Kidney epithelial cell (primary cell): ENCODE measurements at places on chromosomes 6 and 20. TPM values are rescaled to one million over a fixed set of nuclear protein-coding genes. Genes with fewer than 3 reads are reported as not detected.

- DNase-seq, result no peak
These were observed 16.2 kb upstream of the VAPB start for GRCh38 chr20:58372806-58373205.

GRCh38 chr20:62301111-62301668 is 1.6 kb upstream of the ADRM1 start:
- no peak for DNase-seq

DNA sequence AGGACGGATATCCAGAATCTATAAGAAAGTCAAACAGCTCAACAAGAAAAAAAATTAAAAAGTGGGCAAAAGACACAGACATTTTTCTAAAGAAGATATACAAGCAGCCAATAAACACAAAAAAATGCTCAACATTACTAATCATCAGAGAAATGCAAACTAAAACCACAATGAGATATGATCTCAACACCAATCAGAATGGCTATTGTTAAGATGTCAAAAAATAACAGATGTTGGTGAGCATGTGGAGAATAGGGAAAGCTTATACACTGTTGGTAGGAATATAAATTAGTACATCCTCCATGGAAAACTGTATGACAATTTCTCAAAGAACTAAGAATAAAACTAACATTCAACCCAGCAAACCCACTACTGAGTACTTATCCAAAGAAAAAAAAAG is 23.3 kb upstream of the OSTM1 start:
- DNase-seq, result no peak

GRCh38 chr20:49161428-49162152 is 26.5 kb downstream of the STAU1 start:
- DNase-seq, result no peak

RPL7L1 gene
- total RNA-seq, result 107 and 113 TPM in 2 replicates

PLCB4 gene
- 7.9 and 19.9 TPM in 2 replicates for total RNA-seq

GMEB2 gene
- 14.4 and 17.7 TPM in 2 replicates for total RNA-seq

FNDC1 gene
- 1.0 and 1.3 TPM in 2 replicates for total RNA-seq

PNPLA1 gene
- not detected in 2 replicates for total RNA-seq
